ENCODE measurements at places on chromosomes 11 and 22.
A peak's percentile ranks its signal among the peaks of the same experiment; 100 is the strongest.

GRCh38 chr11:101478587-101479369 is 105.0 kb downstream of the TRPC6 start:
- no peak for DNase-seq

DNA sequence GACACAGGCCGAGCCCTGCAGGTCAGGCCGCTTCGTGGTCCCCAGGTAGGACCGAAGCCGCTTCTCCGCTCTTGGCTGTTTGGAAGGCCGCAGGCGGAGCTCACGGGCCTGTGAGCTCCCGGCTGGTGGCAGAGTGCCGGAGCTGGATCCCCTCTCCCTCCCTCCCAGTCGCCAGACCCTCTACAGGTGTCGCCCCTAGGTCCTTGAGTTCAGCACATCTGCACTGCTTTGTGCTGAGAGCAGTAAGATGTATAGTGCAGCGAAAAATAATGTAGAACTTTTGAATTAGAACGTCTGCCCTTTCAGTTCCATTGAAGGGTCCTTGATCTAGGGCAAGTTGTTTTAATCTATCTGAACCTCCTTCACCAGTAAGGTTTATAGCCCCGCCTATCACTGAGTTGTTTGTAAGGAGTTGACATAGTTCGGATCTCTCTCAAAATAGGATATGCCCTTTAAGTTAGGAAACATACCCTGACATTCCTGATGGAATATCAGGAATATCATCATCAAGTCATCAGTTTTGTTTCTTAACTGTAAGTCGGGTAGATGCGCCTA is 419 bp downstream of the ANKRD49 start:
- DNase-seq = no peak

DNA sequence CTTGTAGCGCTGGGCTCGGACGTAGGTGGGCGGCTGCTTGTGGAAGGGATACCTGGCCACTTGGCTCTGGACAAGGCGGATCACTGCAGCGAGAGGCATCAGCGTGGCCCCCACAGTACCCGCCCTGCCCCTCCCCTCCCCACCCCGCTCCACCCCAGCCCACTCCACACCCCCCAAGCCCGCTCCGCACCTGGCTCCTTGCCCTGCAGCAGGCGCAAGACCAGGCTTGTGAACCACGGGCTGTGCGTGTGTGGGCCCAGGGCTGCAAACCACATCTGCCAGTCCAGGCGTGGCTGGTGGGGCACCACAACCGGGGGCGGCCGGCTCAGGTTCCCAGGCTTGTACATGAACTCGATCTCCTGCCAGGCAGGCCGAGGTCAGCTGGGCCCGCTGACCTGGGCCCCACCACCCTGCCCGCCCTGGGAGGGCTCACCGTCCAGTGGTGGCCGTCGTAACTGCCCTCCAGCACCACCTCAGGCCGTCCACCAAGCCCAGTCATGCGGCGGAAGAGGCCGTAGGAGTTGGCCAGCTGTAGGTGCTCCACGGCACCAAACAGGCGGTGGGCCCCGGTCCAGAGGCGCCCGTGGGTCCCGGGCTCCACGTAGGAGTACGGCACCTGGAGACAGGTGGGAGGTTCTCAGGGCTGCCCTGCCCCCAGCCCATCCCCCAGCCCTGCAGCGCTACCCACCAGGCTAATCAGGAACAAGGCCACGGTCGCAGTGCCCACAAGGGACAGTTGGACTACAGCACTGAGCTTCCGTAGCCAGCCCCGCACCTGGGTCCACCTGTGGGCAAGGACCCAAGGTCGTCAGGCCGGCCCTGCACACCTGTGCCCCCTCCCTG is 2.9 kb downstream of the LMF2 start:
- DNase-seq = no peak

- peak; percentile 80 for DNase-seq
These were observed at the start of gene ACP2 for GRCh38 chr11:47248664-47249377. Gene ACP2, minus strand, starts transcription at chr11:47248814. Its CDS starts 25 bp downstream, at chr11:47248789.

GRCh38 chr22:27525711-27526110 is 275.8 kb downstream of the MN1 start:
- DNase-seq = no peak

- DNase-seq = peak; percentile 93
These were observed 62.4 kb downstream of the NECTIN1 start for GRCh38 chr11:119666463-119667131.

- DNase-seq = no peak
These were observed 14.4 kb upstream of the UCP3 start for GRCh38 chr11:74023276-74023675.

DNA sequence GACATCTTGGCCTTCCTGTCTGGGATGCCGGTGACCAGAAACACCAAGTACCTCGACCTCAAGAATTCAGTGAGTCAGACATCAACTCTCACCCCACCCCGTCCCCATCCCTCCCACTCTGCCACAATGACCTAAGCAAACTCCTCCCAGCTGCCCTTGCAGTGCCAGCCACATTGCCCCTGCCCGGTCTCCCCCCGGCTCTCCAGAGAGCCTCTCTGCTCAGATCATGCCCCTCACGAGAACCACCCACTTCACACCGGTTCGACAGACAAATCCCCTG is 23.6 kb upstream of the MYRF start:
- no peak for DNase-seq

GRCh38 chr22:38843201-38843656 is 599 bp downstream of the NPTXR start:
- peak; percentile 81 for DNase-seq

DNA sequence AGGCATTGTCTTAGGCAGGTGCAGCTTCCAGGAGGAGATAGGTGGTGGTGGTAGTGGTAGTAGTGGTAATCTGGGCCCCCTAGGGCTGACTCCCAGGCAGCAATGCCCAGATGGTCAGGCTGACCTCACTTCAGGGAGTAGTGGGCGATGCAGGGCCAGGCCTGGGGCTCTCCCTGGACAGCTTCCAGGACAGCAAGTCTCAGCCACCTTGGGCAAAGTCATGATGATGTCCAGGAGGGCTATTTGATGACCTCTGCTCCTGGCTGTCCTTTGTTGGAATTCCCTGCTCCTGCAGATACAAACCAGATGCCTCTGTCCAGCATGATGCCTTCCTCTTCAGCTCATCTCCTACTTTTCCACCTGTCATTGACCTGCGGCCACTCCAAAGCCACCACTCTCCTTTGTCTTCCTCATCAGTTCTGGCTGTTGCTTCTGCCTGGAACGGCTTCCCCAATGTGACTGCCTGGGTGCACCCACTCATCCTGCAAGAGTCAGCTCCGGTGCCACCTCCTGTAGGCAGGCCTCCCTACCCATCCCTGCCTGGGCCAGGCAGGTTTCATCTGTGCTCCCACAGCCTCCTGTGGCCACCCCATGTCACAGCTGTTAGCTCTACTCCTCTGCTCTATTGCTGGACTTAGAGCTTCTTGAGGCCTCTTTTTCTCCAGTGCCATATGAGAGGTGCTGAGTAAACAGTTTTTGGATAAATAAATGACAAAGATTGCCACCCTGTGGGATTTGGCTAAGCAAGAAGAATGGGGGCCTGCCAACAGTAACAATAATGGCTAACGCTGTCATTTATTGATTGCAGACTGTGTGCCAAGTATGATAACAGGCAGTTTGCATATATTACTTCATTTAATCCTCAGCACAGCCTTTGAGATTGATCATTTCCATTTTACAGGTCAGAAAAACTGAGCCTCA is 172.9 kb upstream of the NECTIN1 start:
- no peak for DNase-seq

DNA sequence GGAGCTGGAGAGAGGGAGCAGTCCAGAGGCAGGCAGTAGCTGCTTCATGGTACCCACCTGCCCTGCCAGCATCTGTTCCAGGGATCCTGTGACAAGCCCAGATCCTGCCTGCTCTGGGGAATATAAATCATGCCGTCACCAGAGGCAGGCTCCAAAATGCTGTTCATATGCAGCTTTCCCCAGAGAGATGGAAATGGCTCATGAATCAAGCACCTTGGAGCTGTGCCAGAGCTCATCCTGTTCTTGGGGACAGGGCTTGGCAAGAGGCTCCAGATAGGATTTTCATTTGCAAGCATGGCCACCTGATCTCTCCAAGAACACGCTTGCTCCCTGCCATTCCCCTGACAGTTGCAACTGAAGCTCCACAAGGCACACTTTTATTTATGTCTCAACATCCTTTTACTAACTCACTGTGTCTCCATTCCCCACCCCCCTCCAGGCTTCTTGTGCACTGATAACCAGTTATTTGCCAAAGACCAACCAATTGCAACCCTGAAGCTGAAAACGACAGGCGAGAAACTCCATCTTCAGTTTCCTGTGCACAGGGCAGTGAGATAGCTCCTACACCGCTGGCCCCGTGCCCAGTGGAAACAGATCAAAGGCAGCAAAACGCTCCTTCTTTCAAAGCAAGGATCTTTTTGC is 115.8 kb upstream of the PITPNB start:
- no peak for DNase-seq

- peak; percentile 59 for DNase-seq
These were observed 12.1 kb downstream of the GATD1 start for GRCh38 chr11:765025-765801.

- DNase-seq = no peak
These were observed 62.7 kb downstream of the CD82 start for GRCh38 chr11:44627911-44628729.

DNA sequence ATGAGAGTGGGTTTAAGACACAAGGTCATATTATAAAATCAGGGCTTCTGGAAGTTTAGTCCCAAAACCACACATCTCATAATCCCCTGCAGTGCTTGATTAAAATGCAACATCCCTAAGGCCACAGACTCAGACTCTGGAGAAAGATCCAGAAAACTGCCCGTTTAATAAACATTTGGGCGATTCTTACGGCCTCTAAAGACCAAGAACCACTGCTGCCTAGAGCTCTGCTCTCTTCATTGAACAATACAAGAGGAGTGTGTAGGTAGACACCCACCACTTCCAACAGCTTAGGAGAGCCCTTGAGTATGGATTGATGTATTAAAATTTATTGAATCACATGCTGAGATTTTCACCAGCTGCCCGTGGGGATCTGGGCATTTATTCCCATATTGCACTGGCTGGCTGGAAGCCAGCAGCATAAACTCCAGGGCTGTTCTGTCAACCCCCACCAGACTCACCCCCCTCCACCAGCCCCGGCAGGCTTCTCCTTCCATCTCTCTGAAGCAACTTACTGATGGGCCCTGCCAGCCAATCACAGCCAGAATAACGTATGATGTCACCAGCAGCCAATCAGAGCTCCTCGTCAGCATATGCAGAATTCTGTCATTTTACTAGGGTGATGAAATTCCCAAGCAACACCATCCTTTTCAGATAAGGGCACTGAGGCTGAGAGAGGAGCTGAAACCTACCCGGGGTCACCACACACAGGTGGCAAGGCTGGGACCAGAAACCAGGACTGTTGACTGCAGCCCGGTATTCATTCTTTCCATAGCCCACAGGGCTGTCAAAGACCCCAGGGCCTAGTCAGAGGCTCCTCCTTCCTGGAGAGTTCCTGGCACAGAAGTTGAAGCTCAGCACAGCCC is 749 bp upstream of the BEST1 start:
- peak; percentile 93 for DNase-seq

- DNase-seq = no peak
These were observed 26.1 kb downstream of the GAL start for GRCh38 chr11:68710409-68710808.

GRCh38 chr11:65435411-65435931 is 12.9 kb downstream of the NEAT1 start:
- DNase-seq = no peak

DNA sequence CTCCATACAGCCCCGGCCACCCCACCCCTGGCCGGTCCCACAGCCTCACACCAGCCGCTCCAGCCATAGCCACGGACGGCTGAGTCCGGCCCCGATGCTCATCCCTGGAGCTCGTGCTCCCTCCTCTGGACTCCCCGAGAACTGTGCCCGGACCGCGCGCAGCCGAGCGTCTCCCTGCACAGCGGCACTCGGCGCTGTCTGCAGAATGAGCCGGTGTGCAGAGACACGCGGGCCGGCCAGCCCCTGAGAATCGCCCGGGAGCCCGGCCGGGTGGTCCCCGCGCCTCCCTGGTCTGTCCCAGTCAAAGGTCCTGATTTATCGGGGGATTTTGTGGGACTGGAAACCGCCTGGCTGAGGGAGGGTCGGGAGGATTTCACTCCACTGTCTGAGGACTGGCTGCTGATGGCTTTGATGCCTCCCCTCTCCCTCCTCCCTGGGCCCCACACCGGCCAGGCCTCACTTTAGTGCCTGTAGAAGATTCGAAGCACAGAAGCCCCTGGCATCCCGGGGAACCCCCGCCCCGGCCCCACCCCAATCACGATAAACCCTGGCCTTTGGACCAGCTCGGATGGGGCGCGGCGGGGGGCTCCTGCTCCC is 102.7 kb downstream of the BRD1 start:
- peak; percentile 95 for DNase-seq

DNA sequence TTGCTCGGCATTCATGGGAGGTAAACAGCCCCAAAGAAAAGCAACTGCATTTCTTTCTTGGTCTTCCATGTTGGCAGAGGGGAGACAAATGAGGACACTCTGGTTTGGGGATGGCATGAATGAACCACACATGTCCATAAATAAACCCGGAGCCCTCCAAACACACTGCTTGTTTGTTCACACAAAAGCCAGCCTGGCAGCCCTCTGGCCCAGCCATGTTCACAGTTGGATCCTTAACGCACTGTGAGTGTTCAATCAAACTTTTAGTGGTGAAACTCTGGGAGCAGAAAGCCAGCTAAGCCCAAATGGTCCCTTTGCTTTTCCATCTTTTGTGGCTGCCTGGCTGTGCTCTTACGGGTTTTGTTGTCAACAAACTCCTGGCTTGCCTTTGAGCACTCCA is 336.8 kb downstream of the CADM1 start:
- DNase-seq = no peak

DNA sequence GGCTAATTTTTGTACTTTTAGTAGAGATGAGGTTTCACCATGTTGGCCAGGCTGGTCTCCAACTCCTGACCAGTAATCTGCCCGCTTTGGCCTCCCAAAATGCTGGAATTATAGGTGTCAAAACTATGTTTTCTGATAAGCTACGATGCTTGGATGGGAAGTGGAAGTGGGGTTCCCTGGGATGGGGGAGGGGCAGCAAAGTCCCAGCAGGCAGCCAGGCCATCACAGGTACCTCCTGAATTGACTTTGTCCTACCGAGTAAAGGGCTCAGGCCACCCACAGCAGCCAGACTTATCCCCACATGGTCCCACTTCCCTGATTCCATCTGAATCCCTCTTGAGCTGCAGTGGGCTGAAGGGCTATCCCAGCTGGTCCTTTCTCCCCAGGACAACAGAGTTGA is 6.9 kb downstream of the FTH1 start:
- peak; percentile 12 for DNase-seq

Measured in HuH-7 (cell line).